ENCODE measurements at places on chromosomes 13 and 19.

DNA sequence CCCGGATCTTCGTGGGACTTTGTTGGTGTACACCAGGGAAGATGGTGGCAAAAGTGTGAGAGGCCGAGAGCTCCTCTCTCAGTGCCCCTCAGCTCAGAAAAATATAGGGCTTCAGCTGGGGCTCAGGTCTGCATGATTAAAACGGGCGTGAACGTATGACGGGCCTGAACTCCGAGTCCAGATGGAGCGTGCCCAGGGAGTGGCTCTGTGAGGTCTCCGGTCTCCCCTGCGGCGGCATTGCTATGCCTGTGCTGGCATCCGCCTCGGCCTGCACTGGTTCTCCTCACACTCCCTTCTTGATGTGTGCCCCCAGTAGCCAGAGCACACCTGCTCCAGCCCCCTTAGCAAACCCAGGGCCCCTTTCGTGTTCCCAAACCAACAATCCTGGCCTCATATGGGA, 82.0 kb downstream of the TEX29 start:
- DNase-seq: no peak

DNA sequence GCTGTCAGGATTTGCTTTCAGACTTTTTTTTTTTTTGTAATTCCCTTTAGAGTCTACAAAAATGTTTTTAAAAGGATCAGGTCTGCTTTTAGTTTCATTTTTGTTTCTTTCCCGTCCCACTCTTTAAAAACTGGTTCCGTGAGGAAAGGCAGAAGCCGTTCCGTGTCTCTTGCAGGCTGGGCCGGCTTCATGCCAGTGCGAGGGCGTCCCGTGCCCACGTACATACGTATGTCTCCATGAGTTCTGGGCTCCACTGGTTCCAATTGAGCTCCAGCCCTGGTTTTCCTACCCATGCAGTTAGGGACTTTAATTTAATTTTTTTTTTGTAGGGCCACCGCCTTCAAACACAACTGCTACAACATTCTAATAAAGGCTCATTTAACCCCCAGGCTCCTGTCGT, 8.8 kb downstream of the TSSK6 start:
- no peak for DNase-seq

- no peak for DNase-seq
Measured at GRCh38 chr19:41198559-41198958, 5.5 kb downstream of the CYP2S1 start.

- DNase-seq: no peak
Measured at GRCh38 chr13:53848366-53848961, 819.9 kb downstream of the OLFM4 start.

DNA sequence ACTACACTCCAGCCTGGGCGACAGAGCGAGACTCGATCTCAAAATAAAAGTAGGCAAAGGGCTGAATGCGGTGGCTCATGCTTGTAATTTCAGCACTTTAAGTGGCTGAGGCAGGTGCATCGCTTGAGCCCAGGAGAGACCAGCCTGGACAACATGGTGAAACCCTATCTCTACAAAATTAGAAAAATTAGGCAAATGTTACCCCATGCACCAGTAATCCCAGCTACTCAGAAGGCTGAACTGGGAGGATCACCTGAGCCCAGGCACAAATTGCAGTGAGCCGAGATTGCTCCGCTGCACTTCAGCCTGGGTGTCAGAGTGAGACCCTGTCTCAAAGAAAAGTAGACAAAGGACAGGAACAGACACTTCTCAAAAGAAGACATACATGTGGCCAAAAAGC, 9.9 kb upstream of the LGALS13 start:
- DNase-seq: no peak

DNA sequence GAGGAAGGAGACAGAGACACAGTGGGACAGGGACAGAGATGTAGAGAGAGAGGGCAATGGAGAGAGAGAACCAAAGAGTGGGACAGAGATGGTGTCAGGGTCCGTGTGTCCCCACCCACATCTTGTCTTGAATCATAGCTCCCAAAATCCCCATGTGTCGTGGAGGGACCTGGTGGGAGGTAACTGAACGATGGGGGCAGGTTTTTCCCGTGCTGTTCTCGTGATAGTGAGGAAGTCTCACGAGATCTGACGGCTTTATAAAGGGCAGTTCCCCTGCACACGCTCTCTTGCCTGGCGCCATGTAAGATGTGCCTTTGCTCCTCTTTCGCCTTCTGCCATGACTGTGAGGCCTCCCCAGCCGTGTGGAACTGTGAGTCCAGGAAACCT, 7.5 kb upstream of the PLA2G4C start:
- DNase-seq: no peak

Data from amniotic epithelial cell (primary cell).